ENCODE measurements at places on chromosomes 2 and 18.

GRCh38 chr2:113248997-113249770, 29.5 kb downstream of the PAX8 start:
- DNase-seq: peak; percentile 34

- no peak for DNase-seq
These were observed 1676.4 kb upstream of the SLC39A10 start for GRCh38 chr2:193980599-193980998.

DNA sequence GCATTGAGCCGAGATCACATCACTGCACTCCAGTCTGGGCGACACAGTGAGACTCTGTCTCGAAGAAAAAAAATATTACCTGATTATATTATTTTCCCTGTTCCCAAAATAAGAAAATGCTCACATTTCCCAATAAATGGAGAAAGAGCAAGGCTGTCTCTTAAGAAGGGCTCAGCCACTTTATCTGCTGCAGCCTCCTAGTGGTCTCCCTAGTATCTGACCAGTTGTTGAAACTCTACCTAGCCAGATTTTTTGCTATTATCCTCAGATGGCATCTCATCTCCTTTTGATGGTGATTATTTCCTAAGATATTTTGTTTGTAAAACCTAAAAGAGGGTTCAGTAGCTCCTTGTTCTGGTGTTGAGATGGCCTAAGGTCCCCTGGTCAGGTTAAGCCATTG, 114.3 kb downstream of the TPGS2 start:
- no peak for DNase-seq

- DNase-seq: no peak
These were observed 8.4 kb upstream of the NR4A2 start for GRCh38 chr2:156340804-156341451.

DNA sequence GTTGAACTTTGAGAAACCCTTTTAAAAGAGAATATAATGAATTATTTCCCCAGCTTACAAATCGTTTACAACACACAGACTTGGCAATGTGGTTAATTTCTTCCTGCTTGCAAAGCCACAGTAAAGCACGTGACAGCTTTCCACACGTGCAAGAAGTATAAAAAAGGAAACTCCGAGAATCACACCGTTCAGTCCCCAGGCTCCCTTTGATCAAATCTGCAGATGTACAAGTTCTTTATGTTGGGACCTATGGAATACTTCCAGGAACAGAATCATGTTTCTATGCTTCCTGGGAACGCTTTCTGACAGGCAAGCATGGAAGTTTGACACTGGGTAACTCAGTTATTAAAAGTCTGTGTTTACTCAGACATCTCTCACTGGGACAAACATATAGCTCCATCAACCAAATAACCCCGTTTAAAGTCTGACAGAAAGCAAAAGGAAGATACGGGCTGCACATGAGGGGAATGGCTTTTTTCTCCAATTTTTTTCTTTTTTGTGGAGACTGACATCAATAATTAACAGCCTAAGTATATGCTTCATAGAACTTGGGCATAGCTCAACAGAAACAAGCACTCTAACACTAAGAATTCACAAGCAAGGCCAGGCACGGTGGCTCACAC, 134.8 kb downstream of the EIPR1 start:
- DNase-seq: no peak

DNA sequence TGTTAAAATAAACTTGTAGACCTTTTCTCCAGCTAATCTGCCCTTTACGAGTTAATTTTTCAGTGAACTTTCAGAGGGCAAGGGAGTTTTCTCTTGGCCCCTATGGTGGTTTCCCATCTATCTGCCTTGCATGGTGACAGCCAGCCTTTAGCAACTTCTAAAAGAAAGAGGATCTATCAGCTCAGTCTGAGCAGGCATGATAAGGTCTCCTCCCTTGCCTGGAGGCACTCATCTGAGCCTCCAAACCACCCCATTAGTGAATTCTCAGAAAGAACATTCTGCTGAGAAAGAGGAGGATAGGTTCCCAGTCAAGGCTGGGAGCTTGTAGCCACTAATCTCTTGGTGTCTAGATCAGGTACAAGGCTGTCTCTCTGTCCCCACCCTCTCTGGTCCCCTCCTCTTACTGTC, 10.7 kb upstream of the GYPC start:
- DNase-seq: no peak

DNA sequence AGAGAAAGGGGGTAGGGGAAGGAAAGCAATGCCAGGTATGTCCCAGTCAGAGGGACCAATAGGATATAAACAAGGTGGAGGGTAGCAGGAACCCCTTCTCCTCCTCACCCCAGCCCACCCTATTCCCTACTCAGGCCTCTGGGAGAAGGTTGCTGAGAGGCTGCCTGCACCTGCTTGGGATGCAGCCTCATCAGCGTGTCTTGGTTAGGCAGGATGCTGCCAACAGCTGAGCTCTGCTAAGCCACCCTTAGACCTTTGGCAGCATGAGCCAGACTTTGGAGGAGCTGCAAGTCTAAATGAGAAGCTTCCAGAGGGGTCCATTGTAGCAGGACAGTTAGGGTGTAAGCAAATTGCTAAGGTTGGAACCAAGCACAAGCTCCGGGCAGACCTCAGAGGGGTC, 38.2 kb upstream of the CAB39 start:
- DNase-seq: no peak
